ENCODE measurements at places on chromosomes 5 and 9. TPM values are rescaled to one million over a fixed set of nuclear protein-coding genes. Genes with fewer than 3 reads are reported as not detected.

The LCN9 gene
- total RNA-seq: 2.0 TPM

The ACSL6 gene
- not detected for total RNA-seq

The WNK2 gene
- 3.3 TPM for total RNA-seq

The SGCD gene
- 27.7 TPM for total RNA-seq

The GABRA6 gene
- total RNA-seq: not detected

DNA sequence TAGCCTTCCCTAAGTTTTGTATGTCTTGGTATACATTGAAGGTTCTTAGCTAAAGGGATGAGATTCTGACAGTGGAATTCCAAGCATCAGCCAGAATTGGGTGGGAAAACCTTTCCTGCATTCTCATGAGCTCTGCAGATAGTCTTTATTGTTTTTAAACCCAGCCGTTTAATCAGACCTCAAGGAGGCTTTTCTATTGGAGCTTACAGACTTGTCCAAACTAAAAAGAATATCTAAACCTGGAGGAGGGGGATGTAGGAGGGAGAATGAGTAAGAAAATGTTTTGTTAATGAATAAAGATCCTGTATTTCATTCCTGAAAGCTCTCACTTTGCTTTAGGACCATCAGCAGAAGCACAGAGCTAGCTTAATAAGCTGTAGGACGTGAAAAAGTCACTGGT, 41.7 kb downstream of the EBF1 start:
- no peak for DNase-seq

GRCh38 chr5:317086-317811, 4.3 kb upstream of the AHRR start:
- DNase-seq: no peak

DNA sequence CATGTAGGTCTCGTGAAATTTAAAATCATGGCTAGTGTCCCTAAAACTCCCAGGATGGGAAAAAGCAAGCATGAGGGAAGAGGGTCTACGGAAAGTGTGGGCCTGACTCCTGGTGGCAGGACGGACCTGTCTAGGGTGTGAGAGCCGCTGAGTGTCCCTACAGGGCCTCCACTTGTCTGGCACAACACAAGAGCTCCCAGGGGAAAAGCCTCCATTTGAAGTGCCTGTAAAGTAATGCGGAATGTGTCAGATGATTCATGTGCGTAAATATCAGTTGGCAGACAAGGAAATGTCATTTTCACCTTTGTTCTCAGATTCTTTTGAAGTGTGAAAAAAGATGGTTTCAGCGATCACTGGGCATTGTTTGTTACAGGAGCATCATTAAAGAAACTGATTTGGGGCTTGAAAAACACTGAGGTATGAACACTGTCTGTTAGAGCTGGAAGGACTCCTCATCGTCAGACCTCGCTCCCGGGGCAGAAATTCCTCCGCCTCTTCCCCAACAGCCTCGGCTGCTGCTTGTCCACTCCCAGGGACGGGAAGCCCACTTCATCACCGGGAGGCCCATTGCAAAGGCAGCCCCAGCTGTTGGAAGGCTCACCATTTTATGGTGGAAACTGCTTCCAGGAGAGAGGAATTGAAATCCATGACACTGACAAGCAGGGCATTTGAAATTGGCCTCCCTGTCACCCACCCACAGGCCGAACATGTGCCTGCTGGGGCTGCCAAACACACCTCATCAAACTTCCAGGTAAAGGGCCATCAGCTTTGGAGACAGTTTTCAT, 240.8 kb downstream of the FSTL4 start:
- no peak for DNase-seq

- DNase-seq: peak; percentile 92
Observed at GRCh38 chr9:133356391-133357091, at the start of the genes SURF1 and SURF2. Gene SURF1, minus strand, starts transcription at chr9:133356487. Its CDS starts 34 bp downstream, at chr9:133356453. Gene SURF2, plus strand, starts transcription at chr9:133356550. Its CDS starts 43 bp downstream, at chr9:133356593.

GRCh38 chr5:140324617-140325241, 21.7 kb downstream of the HBEGF start:
- DNase-seq: no peak

GRCh38 chr5:112863549-112863948, 2.5 kb downstream of the SRP19 start:
- DNase-seq: no peak

GRCh38 chr5:83973925-83974815, 253.5 kb upstream of the HAPLN1 start:
- DNase-seq: no peak

DNA sequence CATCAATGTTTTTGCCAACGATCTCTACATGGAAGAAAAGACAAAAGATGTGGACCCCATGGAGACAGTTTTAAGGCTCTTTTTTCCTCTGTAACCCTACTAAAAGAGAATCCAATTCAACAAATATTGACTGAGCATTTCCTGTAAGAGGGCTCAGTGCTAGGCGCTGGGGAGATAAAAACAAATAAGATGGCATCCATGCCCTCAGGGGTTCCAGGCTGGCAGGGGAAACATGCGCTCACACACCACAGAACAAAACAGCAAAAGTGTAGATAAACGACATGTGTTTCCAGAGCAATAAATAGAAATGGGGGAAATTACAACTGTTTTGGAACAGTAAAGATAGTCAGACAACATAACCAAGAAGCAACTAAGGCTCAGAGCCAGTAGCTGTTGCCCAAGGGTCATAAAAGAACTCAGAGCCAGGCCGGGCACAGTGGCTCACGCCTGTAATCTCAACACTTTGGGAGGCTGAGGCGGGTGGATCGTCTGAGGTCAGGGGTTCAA, 25.2 kb downstream of the ZNF608 start:
- DNase-seq: no peak

GRCh38 chr9:127351182-127352166, 45.5 kb upstream of the SLC2A8 start:
- no peak for DNase-seq

DNA sequence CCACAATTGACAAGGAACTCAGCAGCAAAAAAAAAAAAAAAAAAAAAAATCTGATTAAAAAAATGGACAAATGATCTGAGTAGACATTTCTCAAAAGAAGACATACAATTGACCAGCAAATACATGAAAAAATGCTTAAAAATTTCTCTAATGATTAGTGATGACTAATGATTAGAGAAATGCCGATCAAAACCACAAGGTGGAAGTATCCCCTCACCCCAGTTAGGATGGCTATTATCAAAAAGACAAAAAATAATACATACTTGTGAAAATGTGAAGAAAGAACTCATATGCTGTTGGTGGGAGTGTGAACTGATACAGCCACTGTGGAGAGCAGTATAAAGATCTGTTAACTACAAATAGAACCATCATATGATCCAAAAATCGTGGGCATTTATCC, 245.3 kb downstream of the OSTF1 start:
- DNase-seq: no peak

DNA sequence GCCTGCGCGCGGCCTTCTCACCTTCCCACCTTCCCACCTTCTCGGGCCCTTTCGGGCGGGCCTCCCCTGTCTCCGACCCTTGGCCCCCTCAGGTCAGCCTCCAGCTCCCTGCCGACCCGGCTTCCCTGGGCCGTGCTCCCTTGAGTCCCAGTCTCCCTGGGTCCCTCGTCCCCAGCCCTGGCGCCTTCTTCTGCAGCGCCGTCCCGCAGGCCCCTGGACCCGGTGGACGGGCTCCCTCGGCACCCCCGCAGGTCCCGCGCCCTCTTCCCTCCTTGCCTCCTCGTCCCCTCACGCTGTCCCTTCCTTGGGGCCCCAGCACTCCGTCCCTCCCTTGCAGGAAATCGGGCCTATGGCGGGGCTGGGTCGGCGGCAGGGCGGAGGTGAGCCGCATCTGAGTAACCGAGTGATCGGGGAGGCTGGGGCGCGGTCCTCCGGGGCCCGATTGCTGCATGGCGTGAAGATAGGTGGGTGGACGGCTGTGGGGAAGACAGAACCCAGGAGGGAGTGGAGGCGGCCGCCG, 7.6 kb downstream of the ARPC5L start:
- DNase-seq: no peak

GRCh38 chr5:65262649-65263059, 219.1 kb downstream of the ADAMTS6 start:
- no peak for DNase-seq

DNA sequence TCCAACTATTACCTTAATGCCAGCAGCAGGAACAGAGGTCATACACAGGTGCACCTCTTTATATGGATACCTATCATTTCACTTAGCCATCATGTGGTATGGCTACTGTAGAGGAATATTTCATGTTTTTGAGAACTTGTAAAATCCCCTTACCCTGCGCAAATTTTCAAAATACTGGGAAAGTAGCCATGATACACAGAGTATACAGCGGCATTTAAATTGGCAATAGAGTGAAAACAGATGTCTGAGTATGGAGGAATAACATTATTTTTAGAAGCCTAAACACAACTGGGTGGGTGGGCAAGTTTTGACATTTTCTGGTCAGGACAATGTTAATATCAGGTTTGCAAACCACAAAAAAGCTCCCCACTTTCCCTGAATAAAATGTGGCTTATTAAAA, 109.5 kb downstream of the SMIM23 start:
- no peak for DNase-seq

DNA sequence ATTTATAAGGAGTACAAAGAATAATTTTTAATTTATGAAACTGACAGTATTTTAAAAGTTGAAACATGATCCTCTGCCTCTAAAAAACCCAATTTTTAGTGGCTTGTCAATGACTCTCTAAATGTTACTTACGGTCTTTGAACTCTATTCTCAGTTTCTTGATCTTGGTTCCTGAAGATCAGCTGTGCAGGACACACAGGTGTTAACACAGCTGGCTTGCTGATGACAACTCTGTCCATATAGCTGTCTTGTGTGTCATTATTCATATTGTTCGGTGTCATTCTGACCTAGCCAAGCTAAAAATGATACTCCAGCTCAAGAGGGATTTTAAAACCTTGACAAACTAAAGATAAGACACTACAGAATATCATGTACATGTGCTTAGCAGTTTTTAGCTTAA, 314.5 kb downstream of the CCDC171 start:
- no peak for DNase-seq

- DNase-seq: no peak
Observed at GRCh38 chr5:154793599-154794524, 38.7 kb downstream of the LARP1 start.

DNA sequence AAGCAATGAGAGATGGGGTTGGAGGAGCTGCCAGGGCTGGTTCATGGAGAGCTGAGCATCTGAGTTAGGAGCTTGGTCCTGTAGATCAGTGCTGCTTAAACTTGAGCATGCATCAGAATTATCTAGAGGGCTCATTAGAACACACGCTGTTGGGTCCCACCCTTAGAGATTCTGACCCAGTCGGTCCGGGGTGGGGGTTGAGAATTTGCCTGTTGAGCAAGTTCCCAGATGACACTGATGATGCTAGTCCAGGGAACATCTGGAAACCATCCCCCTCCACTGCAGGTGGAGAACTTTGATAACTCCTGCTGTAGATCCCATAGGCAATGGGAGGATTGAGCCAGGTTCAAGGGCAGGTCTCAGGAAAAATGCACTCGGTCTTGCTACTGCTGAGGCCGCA, 158.0 kb upstream of the KLF4 start:
- DNase-seq: no peak
